Natural killer cell (primary cell): ENCODE measurements at places on chromosomes 5 and 9. TPM values are rescaled to one million over a fixed set of nuclear protein-coding genes. Genes with fewer than 3 reads are reported as not detected.
A peak's percentile ranks its signal among the peaks of the same experiment; 100 is the strongest.

Gene PAX5
- total RNA-seq = 2.1 TPM

Gene PAEP
- not detected for total RNA-seq

Gene ZFP2
- total RNA-seq = 0.61 TPM

DNA sequence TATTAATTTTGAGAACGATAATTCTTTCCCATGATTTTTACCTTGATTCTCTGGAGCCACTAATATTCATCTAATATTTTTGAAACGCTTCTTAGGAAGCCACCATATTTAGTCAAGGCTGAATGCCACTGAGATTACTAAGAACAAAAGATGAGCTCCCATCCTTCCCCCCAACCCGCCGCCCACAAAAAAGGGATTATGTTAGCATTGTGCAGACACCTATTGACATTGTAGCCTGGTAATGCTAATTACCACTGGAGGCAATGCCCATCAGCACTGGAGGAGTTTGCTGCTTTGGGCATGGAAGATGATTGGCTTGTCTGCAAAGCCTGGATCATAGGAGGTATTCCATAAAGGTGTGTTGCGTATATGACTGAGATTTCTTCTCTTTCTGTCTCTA is 739.1 kb upstream of the WWC1 start:
- no peak for DNase-seq
- H3K36me3 ChIP-seq = no peaks in the 10 kb centered on the region
- H3K27ac ChIP-seq = no peak overlapping the region
- H3K4me1 ChIP-seq = no peaks in the 10 kb centered on the region

Gene CBY3
- total RNA-seq = not detected

Gene PIP5KL1
- total RNA-seq = 0.52 TPM

Gene PCDHGA6
- total RNA-seq = 0.20 TPM

- H3K27me3 ChIP-seq = peaks cover 17% of the 10 kb centered on the region
- H3K27ac ChIP-seq = no peak overlapping the region
- H3K4me1 ChIP-seq = no peaks in the 10 kb centered on the region
Measured at GRCh38 chr5:128539038-128539429, 989 bp upstream of the FBN2 start.

DNA sequence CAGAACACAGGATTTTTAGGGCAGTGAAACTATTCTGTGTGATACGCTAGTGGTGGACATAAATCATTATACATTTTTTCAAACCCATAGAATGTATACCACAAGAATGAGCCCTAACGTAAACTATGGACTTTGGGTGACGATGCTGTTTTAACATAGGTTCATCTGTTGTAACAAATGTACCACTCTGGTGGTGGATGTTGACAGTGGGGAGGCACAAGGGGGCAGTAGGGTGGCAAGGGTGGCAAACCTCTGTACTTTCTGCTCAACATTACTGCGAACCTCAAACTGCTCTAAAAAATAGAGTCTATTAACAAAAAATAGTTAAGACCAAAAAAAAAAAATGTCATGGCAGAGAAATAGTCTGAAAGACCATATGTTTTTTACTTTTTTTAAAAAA is 9.1 kb upstream of the MVB12B start:
- no peaks in the 10 kb centered on the region for H3K4me1 ChIP-seq
- DNase-seq = no peak
- no peak overlapping the region for H3K4me3 ChIP-seq
- H3K36me3 ChIP-seq = no peaks in the 10 kb centered on the region
- H3K27ac ChIP-seq = no peak overlapping the region

- no peaks in the 10 kb centered on the region for H3K36me3 ChIP-seq
- H3K4me3 ChIP-seq = no peak overlapping the region
- DNase-seq = no peak
Measured at GRCh38 chr9:33877727-33878489, 60.9 kb downstream of the UBE2R2 start.

Gene LVRN
- not detected for total RNA-seq

Gene PCDHGA9
- 0.61 TPM for total RNA-seq

DNA sequence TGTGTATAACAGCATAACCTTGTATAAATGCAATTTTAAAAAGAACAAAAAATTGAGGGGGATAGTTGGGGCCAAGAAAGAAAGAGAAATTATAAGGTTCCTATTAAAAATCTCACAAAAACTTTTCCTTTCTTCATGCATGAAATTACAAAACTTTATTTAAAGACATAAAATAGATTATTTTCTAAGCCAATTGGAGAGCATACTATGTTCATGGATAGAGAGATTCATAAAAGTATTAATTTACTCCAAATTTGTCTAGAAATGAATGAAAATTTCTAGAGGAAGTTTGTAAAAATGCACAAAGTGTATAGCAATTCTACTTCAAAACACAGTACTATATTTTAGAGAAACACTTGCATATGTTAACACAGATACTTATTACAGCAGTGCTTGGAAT is 200.4 kb downstream of the PCSK1 start:
- no peaks in the 10 kb centered on the region for H3K27me3 ChIP-seq
- H3K4me3 ChIP-seq = no peak overlapping the region
- DNase-seq = no peak
- no peak overlapping the region for H3K27ac ChIP-seq
- no peaks in the 10 kb centered on the region for H3K4me1 ChIP-seq
- no peaks in the 10 kb centered on the region for H3K36me3 ChIP-seq

Gene SH3PXD2B
- total RNA-seq = 0.35 TPM

DNA sequence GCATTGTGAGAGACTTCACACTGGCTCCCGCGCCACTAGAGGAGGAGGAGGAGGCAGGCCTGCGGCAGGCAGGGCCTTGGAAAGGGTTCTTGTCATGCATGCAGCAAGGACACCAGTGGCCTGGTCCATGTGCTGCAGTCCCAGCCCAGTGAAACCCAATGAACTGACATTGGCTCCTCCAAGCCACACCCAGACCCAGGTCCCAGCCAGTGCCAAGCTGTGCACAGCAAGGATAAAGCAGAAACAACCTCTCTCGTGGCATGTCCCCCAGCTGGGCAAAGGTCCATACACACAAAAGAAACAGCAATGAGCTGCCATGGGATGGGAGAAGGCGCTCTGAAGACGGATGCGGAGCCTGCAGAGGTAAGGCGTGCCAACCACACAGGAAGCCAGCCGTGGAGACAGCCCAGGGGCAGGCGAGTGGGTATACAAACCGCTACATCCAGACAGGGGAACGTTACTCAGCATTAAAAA is 89.2 kb downstream of the SEMA4D start:
- no peaks in the 10 kb centered on the region for H3K27me3 ChIP-seq
- H3K4me1 ChIP-seq = peaks cover 79% of the 10 kb centered on the region
- peak overlapping the region; percentile 6 for H3K27ac ChIP-seq
- H3K4me3 ChIP-seq = no peak overlapping the region

DNA sequence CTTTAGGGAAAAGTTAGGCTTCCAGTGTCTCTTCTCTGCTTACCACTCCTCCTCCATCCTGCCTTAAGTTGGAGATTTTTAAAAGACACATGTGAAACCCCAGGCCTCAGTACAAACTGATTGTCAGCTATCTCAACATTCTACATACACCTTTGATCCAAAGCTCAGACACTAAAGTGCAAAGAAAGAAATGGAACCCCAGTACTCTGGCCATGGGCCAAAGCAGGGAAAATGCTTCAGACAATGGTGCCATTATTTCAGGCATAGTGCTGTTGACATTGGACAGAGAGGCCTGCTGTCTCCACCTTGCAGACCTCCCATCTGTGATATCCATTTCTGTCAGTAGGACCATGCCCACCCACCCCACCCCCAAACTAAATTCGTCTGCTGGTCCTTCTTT is 49.1 kb downstream of the G3BP1 start:
- no peak overlapping the region for H3K4me3 ChIP-seq
- H3K36me3 ChIP-seq = peaks cover 3% of the 10 kb centered on the region
- DNase-seq = no peak
- H3K27me3 ChIP-seq = no peaks in the 10 kb centered on the region
- H3K27ac ChIP-seq = no peak overlapping the region
- no peaks in the 10 kb centered on the region for H3K4me1 ChIP-seq

Gene ZBED3
- 2.6 TPM for total RNA-seq

Gene ZBTB43
- total RNA-seq = 42.1 TPM

DNA sequence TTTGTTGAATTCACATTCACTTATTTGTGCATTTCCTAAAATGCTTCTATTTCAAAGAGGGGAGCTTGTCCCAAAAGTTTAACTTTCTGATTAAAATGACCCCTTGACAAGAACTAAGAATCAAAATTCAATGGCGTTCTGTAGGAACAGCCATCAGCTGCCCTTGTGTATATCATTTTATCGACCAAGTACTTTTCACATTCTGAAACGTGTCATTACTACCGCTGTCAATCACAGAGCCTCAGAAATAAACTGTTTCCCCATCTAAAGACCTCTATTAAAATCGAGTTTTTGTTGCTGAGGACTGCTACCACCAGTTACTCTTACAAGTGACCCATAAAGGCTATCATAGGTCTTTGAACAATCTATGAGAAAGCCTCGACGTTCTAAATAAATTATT is 1.6 kb upstream of the FOXD1 start:
- H3K27me3 ChIP-seq = peaks cover 81% of the 10 kb centered on the region
- H3K4me3 ChIP-seq = no peak overlapping the region
- H3K36me3 ChIP-seq = no peaks in the 10 kb centered on the region
- H3K27ac ChIP-seq = no peak overlapping the region

GRCh38 chr5:82320966-82321365 is 42.8 kb upstream of the RPS23 start:
- no peak overlapping the region for H3K27ac ChIP-seq
- no peaks in the 10 kb centered on the region for H3K4me1 ChIP-seq
- H3K27me3 ChIP-seq = no peaks in the 10 kb centered on the region

Gene TLE1
- 58.9 TPM for total RNA-seq

GRCh38 chr5:60510049-60510448 is 189.9 kb downstream of the DEPDC1B start:
- DNase-seq = no peak
- no peak overlapping the region for H3K4me3 ChIP-seq
- no peak overlapping the region for H3K27ac ChIP-seq
- H3K36me3 ChIP-seq = no peaks in the 10 kb centered on the region

DNA sequence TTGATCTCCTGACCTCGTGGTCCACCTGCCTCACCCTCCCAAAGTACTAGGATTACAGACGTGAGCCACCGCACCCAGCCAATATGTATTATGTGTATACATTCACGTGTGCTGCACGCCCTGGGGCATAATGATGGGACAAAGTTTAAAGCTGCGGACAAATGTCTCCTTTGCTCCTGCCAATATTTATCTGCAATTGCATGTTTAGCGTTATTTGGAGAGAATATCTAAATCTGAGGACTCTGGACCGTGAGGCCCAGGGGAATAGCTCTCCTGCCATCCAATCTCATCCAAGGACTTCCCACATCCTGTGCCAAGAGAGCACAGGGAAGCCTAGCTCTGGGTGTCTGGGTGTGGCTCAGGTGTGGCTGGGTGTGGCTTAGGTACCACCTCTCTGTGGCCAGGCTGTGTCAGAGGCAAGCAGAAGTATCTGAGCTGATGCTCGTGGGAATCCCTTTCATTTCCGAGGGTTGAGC is 6.9 kb upstream of the BOD1 start:
- H3K4me1 ChIP-seq = no peaks in the 10 kb centered on the region
- no peak overlapping the region for H3K4me3 ChIP-seq
- no peaks in the 10 kb centered on the region for H3K36me3 ChIP-seq
- H3K27ac ChIP-seq = no peak overlapping the region

DNA sequence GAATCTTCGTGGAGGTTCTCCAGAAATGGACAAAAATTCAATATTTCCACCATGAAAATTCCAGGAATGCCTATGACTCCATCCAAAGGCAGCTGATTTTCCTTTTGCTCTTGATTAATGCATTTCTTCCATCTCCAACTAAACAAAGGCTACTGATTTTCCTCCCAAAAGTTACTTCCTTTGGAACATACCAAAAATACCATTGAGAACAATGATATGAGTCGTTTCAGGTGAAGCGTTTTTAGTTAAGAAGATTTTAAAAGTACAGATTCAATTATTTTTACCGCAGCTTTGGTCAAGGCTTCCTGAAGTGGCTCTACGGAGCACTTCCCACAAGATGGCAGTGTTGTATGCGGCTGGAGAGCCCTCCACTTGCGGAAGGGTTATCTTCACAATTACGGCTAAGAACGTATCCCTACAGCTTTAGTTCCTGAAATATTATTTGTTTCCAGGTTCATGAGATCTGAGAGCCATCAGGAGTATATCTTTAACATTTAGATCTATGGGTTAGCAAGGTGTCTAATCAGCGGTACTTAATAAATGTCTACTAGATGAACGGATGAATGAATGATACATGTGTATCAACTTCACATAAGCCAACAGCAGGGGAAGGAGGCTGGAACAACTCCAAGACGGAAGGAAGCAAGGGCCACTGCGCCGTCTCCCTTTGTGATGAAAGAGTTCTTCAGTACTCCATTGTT is 35.9 kb upstream of the ARSB start:
- peaks cover 14% of the 10 kb centered on the region for H3K27me3 ChIP-seq
- H3K4me1 ChIP-seq = peaks cover 4% of the 10 kb centered on the region
- DNase-seq = no peak
- no peak overlapping the region for H3K4me3 ChIP-seq
- no peak overlapping the region for H3K27ac ChIP-seq
- H3K36me3 ChIP-seq = no peaks in the 10 kb centered on the region

Gene ANKRD18B
- total RNA-seq = not detected

Gene POLR3G
- total RNA-seq = 1.4 TPM

Gene CTSV
- not detected for total RNA-seq

- H3K36me3 ChIP-seq = no peaks in the 10 kb centered on the region
- no peak overlapping the region for H3K4me3 ChIP-seq
- DNase-seq = no peak
- H3K4me1 ChIP-seq = no peaks in the 10 kb centered on the region
Measured at GRCh38 chr5:22539762-22540161, 313.4 kb downstream of the CDH12 start.

GRCh38 chr5:167770461-167770860 is 521.0 kb upstream of the WWC1 start:
- no peak for DNase-seq
- H3K27me3 ChIP-seq = no peaks in the 10 kb centered on the region
- no peak overlapping the region for H3K4me3 ChIP-seq
- no peaks in the 10 kb centered on the region for H3K4me1 ChIP-seq

Gene WDR38
- not detected for total RNA-seq

GRCh38 chr9:115980054-115980453 is 173.5 kb upstream of the PAPPA start:
- DNase-seq = no peak
- H3K4me3 ChIP-seq = no peak overlapping the region
- H3K27ac ChIP-seq = no peak overlapping the region

- H3K27ac ChIP-seq = no peak overlapping the region
- H3K4me3 ChIP-seq = no peak overlapping the region
- no peaks in the 10 kb centered on the region for H3K27me3 ChIP-seq
- H3K4me1 ChIP-seq = peaks cover 11% of the 10 kb centered on the region
Measured at GRCh38 chr5:124908581-124909451, 162.4 kb upstream of the ZNF608 start.

Gene SOHLH1
- total RNA-seq = not detected

- H3K4me3 ChIP-seq = no peak overlapping the region
- H3K27me3 ChIP-seq = peaks cover 2% of the 10 kb centered on the region
- no peak for DNase-seq
Measured at GRCh38 chr5:56900858-56901578, 8.4 kb upstream of the SETD9 start.

DNA sequence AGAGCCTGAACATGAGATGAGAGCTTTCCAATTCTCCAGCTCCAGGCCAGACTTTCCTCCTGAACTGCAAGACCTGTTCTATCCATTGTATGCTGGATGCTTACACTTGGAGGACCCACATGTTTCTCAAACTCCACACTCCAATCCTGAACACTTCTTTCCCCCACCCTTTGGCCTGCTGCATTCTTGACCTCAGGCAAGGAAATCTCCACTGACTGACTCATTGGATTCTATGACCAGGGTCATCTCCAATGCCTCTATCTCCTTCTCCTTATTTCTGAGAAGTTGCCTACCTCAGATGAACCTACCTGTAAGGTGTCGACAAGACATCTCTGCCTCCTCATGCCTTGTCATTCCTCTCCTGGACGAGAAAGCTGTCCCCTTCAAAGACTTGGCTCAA is 153.6 kb downstream of the CRB2 start:
- no peak overlapping the region for H3K27ac ChIP-seq
- no peaks in the 10 kb centered on the region for H3K4me1 ChIP-seq
- no peak overlapping the region for H3K4me3 ChIP-seq
